ENCODE measurements at places on chromosomes 12 and 14.

- no peak for DNase-seq
These were observed 9.5 kb downstream of the CATSPERB start for GRCh38 chr14:91722386-91722785.

- DNase-seq: no peak
These were observed 337.5 kb upstream of the PDE3A start for GRCh38 chr12:20030826-20031225.

- DNase-seq: no peak
These were observed 73.6 kb downstream of the RPS29 start for GRCh38 chr14:49512571-49512970.

DNA sequence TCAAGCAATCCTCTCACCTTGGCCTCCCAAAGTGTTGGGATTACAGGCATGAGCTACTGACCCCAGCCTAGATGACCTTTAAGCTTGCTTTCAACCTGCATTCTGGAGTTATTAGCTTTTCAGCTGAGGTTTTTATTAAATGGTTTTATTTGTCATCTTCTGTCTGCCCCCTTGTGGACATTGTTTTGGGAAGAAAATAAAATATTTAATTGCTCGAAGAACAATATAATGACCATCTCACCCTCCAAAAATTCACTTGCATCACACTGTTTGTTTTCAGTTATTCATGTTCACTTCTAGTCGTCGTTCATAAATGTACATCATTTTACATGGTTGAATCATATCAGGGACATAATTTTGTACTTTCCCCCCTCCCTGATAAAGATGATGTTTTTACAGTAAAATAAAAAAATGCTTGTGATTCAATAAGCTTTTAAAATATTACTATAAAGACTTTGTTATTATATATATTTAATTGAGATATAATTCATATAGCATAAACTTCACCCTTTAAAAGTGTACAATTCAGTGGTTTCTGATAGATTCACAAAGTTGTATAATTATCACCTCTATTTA is 10.1 kb upstream of the SPATS2 start:
- DNase-seq: peak; percentile 67

- DNase-seq: no peak
These were observed 19.9 kb upstream of the COCH start for GRCh38 chr14:30854492-30854891.

- DNase-seq: peak; percentile 63
These were observed 175.5 kb downstream of the TMTC2 start for GRCh38 chr12:82862069-82862841.

DNA sequence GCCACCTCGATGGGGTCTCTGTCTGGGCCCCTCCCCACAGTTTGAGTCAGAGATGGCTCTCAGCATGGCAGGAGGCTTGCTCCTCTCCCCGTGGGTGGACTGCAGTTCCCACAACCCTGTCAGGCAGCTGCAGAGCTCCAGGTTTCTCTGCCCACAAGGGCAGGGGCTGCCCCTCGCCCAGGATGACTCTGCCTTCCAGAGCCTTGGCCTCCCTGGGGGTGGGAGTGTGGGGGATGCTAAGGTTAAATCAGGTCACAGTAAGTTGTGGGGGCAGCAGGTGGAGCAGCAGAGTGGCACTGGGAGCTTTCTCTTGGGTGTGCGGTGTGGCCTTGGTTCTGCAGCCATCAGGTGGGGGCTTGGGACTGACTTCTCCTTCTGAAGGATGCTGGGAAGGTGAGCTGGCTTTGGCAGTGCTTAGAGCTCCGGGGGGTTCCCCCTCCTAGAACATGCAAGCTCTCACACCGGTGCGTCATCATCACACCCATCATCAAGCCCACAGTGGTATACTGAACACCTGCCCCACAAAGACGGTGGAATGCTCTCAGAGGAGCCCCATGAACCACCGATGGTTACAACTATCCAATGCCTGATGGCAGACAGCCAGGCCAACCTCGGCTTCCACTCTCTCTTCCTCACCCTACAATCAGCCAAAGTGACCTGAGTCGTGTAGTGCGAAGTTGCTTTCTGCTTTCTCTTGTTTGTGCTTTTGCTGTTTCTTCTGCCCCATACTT is 39.7 kb downstream of the ERH start:
- no peak for DNase-seq

GRCh38 chr14:67191768-67192290 is 2.6 kb downstream of the GARIN2 start:
- peak; percentile 68 for DNase-seq

- peak; percentile 49 for DNase-seq
These were observed 3.6 kb upstream of the NINJ2 start for GRCh38 chr12:666766-667308.

- peak; percentile 7 for DNase-seq
These were observed 39.4 kb downstream of the STAB2 start for GRCh38 chr12:103626498-103626897.

- no peak for DNase-seq
These were observed 126.1 kb upstream of the MAX start for GRCh38 chr14:65228436-65228835.
